ENCODE measurements at places on chromosomes 7 and 10. TPM values are rescaled to one million over a fixed set of nuclear protein-coding genes. Genes with fewer than 3 reads are reported as not detected.

Gene KAT6B
- total RNA-seq, result 63.1 TPM

Gene ZNF138
- total RNA-seq, result 9.4 TPM

- H3K27me3 ChIP-seq, result no peaks in the 10 kb centered on the region
- no peaks in the 10 kb centered on the region for H3K36me3 ChIP-seq
- H3K27ac ChIP-seq, result no peak overlapping the region
- DNase-seq, result peak; percentile 95
Measured at GRCh38 chr7:74206589-74207120, 3.2 kb upstream of the LAT2 start.

GRCh38 chr10:49275896-49276295 lies 23.1 kb upstream of the C10orf71 start:
- no peak overlapping the region for H3K27ac ChIP-seq
- no peak for DNase-seq
- H3K4me3 ChIP-seq, result no peak overlapping the region

DNA sequence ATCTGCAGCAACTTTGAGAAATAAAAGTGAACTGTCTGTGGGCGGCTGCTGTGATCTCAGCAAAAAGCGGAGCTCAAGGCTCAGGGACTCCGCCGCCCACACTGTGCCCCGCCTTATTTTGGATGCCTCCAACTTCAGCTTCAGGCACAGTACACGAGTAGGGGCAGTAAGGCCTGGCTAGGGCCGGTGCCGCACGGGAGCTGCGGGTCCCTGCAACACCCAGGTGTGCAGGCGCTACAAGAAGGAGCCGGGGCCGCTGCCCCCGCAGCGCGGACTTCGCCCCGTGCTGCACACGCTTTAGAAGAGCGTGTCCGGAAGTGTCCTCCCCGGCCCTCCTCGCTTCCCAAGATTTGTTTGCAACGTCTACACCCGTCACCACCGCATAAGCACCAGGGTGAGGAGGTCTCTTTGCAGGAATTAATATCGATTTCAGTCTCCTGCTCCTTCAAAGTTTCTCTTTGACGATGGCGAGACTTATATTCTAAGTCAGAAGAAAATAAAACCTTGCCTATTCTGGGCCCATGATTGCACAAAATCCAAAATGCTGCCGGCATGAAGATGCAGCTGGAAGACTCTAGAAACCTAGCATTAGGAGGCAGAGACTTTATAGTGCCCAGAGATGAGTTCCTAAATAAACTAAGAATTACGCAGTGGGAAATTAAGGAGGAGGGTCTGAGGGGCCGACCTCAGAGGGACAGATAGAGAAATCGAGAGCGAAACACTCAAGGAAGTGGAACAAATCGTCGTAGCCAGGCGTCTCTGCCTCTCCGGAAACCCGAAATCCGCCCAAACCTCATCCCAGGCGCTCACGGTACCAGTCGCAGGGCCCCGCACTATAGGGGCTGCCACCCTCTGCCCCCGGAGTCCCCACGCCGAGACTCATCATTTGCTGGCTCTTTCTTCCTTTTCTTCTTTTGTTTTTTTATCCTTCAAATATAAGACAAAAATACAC lies 6.4 kb downstream of the VAX1 start:
- no peak overlapping the region for H3K27ac ChIP-seq
- no peaks in the 10 kb centered on the region for H3K36me3 ChIP-seq
